T-helper 17 cell (primary cell): ENCODE measurements at places on chromosomes 13 and 19.

- no peak for DNase-seq
These were observed 73.0 kb downstream of the ANKRD10 start for GRCh38 chr13:110841846-110842245.

GRCh38 chr13:96223231-96223630, 133.3 kb downstream of the HS6ST3 start:
- no peak for DNase-seq

DNA sequence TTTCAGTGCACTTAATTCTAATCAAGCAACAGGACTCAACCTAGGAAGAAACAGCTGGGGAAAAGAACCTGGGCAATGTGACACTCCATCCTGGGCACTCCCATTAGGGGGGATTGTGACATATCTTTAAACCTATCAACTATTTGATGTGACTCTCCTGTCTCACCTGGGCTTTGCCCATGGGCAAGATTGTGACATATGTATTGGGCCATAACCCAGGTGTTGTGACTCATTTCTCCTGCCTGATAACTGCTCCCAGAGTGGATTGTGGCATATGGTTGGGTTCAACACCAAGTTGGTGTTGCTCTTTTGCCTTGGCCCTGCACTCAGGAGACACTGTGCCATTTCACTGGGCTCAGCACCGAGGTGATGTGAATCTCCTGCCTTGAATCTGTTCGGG, 82.6 kb downstream of the ZNF723 start:
- no peak for DNase-seq

DNA sequence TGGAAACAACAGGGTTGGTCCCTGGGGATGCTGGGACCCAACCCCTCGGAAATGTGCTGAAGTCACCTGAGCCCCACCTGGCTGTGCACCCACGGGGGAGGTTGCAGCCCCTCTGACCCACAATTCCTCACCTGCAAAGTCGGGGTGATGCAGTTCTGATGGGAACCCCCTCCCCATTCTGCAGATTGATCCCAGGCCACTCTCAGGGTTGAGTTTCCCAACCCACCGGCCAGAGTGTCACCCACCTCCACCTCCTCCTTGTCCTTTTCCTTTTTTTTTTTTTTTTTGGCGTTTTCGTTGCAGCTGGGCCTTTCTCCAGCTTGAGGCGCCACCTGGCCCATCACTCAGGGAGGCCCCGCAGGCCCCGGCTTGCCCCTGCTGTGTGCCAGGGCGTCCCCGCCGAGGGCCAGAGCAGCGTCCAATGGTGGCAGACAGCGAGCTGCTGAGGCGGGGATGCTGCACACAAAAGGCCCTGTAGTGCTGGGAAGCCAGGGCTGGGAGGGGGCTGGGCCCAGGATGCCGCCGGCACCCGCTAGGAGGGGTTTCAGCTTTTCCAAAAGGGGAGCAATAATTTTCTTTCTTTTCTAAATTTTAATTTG, 4.6 kb downstream of the PIK3R2 start:
- no peak for DNase-seq

GRCh38 chr13:97945342-97945741, 8.1 kb upstream of the IPO5 start:
- no peak for DNase-seq

GRCh38 chr19:15259907-15260306, 27.7 kb upstream of the EPHX3 start:
- DNase-seq, result no peak

GRCh38 chr13:87855553-87855952, 184.4 kb downstream of the SLITRK5 start:
- no peak for DNase-seq

DNA sequence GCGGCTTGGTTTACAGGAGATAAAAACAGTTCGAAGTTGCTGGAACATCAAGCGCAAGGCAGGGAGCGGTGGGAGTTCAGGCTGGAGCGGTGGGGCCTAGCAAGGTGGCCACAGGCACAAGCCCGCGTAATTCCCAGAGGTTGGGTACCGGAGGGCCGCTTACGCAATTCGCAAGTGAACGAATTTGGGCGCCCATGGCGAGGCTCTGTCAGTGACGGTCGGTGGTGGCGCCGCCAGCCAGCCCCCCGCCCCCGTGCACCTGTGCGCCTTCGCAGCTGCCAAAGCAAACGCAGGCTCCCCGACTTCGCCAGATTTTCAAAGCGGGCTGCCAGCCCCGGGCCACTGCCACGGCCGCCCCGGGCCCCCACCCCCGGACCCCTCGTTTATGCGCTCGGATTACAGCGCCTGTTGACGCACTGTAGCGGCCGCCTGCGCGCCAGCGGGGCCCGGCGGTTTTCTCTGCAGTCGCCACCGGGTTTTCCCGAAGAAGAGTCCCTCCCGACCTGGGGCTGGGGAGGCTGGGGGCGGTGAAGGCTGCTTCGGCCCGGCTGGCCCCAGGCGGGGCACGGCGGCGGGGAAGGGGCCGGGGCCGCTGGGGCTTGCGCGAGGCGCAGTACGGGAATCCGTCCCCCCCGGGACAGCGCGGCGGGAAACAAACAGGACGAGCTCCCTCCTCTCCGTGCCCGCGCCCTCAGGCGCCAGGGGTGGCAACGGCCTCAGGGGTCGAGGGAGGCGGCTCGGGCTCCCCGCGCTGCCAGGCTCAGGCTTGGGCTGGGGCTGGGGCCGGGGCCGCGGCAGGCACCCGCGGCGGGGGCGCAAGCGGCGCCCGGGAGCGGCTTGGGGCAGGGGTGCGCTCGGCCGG, 709 bp downstream of the N4BP2L1 start:
- DNase-seq, result peak; percentile 41

DNA sequence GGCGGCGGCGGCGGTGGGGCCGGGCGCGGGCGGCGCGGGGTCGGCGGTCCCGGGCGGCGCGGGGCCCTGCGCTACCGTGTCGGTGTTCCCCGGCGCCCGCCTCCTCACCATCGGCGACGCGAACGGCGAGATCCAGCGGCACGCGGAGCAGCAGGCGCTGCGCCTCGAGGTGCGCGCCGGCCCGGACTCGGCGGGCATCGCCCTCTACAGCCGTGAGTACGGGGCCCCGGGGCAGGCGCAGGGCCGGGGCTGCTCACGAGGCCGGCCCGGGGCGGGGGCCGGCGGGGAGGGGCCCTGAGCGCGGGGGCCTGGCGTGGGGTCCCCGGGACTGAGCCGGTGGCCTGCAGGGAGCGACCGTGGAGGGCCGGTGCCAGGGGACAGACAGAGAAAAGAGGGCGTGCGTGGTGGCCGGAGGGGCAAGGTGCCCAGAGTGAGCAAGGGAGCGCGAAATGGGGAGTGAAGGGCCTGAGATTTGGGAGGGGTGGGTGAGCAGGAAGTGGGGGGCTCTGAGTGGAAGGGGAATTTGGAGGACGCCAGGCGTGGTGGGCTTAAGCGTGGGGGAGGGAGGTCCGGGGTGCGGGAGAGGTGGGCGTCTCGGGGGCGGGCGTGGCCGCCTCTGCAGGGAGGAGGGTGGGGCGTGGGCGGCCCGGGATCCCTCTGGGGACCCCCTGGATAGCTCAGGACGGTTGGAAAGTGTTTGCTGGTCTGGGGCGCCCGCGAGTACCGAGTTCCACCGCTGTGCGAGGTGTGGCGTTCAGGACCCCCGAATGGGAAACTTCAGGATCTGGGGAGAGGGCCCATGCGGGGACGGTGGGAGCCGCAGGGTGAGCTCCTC, 575 bp downstream of the CARM1 start:
- DNase-seq, result no peak

DNA sequence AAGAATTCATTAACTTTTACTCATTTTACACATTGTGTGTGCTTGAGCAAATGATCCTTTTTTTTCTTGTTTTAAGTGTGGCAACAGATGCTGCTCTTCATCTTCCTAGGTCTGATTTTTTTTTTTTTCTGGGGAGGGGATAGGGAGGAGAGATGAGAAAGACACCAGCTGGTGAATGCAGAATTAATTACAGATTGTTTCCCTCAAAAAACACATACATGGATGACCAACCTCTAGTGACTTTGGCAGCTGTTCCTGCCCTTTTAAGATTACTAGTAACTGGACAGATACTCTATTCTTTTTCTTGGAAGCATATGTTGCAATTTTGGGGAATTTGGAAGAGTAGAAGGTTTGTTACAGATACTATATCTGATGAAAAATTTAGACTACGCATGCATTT, 103.6 kb upstream of the MYO16 start:
- no peak for DNase-seq

GRCh38 chr19:56491399-56491798, 14.3 kb upstream of the ZNF667 start:
- DNase-seq, result no peak

- peak; percentile 99 for DNase-seq
These were observed at the start of gene HNRNPL for GRCh38 chr19:38849860-38850435. Gene HNRNPL (minus strand): TSS chr19:38849986. CDS start chr19:38849966, 20 bp downstream.

- no peak for DNase-seq
These were observed 89.0 kb upstream of the SPATA13 start for GRCh38 chr13:24071423-24072075.

DNA sequence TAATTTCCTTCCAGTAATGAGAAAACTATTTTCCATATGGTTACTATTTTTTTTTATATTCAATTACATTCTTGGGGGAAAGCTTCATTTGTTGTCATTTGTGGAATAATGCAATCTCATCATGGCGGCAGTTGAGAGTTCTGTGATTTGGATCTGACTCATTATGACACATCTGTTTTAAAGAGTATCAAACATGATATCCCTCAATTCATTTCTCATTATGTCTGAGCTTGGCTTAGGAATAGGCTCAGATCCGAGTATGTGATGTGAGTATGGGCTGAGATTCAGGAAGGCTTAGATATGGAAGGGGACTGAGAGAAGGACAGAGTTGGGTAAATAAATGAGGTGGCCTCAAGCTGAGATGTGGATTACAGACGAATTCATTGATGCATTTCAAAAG, 64.4 kb downstream of the POSTN start:
- DNase-seq, result no peak

- DNase-seq, result peak; percentile 67
These were observed at the start of gene KANK2 for GRCh38 chr19:11197291-11198174. Gene KANK2 (minus strand): TSS chr19:11197545. CDS start chr19:11194511, 3,034 bp downstream.
